Central memory CD8-positive, alpha-beta T cell (primary cell): ENCODE measurements at places on chromosomes 1 and 21.
A peak's percentile ranks its signal among the peaks of the same experiment; 100 is the strongest.

- H3K27me3 ChIP-seq, result no peaks in the 10 kb centered on the region
- H3K4me3 ChIP-seq, result no peak overlapping the region
- peak; percentile 71 for DNase-seq
- peaks cover 14% of the 10 kb centered on the region for H3K4me1 ChIP-seq
- peak overlapping the region; percentile 56 for H3K27ac ChIP-seq
- peaks cover 5% of the 10 kb centered on the region for H3K36me3 ChIP-seq
These were observed 20.8 kb upstream of the MACF1 start for GRCh38 chr1:39183503-39184353.

- H3K36me3 ChIP-seq, result no peaks in the 10 kb centered on the region
- no peak overlapping the region for H3K27ac ChIP-seq
- no peak for DNase-seq
- no peak overlapping the region for H3K4me3 ChIP-seq
- H3K4me1 ChIP-seq, result peaks cover 7% of the 10 kb centered on the region
These were observed 252.4 kb upstream of the DUSP10 start for GRCh38 chr1:221994274-221994698.

- no peaks in the 10 kb centered on the region for H3K27me3 ChIP-seq
- no peak for DNase-seq
- H3K27ac ChIP-seq, result no peak overlapping the region
- H3K36me3 ChIP-seq, result no peaks in the 10 kb centered on the region
These were observed 96.6 kb downstream of the FGGY start for GRCh38 chr1:59393211-59394180.

- no peak for DNase-seq
- no peaks in the 10 kb centered on the region for H3K36me3 ChIP-seq
- H3K4me1 ChIP-seq, result no peaks in the 10 kb centered on the region
- no peaks in the 10 kb centered on the region for H3K27me3 ChIP-seq
- no peak overlapping the region for H3K27ac ChIP-seq
These were observed 1296.5 kb downstream of the MRPL39 start for GRCh38 chr21:24310788-24311187.

- peaks cover 30% of the 10 kb centered on the region for H3K36me3 ChIP-seq
- H3K27me3 ChIP-seq, result no peaks in the 10 kb centered on the region
- DNase-seq, result no peak
- no peak overlapping the region for H3K4me3 ChIP-seq
- H3K4me1 ChIP-seq, result no peaks in the 10 kb centered on the region
These were observed 42.7 kb upstream of the LDLRAP1 start for GRCh38 chr1:25500694-25501093.

DNA sequence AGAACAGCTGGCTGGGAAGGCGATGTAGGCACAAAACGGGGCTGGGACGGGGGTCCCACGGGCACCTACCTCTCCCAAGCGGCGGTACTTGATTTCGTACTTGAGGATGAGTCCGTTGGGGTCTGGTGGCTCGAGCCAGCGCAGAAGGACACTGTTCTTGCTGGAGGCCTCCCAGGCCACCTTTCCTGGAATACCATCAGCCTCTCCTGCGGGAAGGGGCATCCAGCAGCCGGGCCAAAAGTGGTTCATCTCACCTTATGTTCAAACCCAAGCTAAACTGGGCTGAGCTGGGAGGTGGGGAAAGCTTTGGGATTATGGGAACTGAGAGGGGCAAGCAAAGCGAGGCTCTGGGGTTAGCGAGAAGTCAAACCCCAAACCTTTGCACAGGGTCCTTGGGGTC is 14.3 kb downstream of the INSRR start:
- no peak for DNase-seq
- H3K4me1 ChIP-seq, result peaks cover 30% of the 10 kb centered on the region
- H3K4me3 ChIP-seq, result peak overlapping the region; percentile 48
- H3K27ac ChIP-seq, result no peak overlapping the region
- peaks cover 8% of the 10 kb centered on the region for H3K36me3 ChIP-seq
- peaks cover 77% of the 10 kb centered on the region for H3K27me3 ChIP-seq

DNA sequence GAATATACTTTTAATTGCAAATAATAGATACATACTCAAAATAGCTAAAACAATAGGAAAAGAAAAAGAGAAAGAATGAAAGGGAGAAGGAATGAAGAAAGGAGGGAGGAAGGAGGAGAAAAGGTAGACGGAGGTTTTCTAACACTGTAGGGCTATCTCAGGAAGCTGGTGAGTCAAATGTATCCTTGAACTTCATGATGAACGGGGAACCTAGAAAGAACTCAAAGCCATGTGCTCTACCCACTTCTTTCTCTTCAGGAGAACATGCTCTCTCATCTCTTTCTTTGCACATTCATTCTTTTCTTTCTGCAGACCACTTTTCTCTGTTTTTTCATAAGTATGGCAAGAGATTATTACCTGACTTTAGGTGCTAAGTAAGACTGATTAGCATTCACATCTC is 37.3 kb upstream of the ZNF644 start:
- H3K4me3 ChIP-seq, result no peak overlapping the region
- H3K27ac ChIP-seq, result no peak overlapping the region
- H3K36me3 ChIP-seq, result no peaks in the 10 kb centered on the region
- DNase-seq, result no peak
- H3K4me1 ChIP-seq, result no peaks in the 10 kb centered on the region

DNA sequence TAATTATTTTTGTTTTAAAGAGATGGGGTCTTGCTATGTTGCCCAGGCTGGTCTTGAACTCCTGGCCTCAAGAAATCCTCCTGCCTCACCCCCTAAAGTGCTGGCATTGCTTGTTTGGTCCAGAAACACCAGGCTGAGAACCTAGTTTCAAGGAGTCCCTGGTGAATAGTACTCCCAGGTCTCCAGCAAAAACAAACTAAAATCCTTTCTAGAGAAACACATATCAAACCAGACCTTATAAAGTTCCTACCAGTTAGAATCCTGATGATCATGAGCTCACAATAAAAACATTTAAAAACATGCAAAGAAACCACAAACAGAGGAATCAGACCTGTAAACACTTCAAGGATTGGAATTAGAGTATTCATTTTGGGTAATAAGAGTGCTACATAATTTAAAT is 34.4 kb upstream of the PADI1 start:
- peaks cover 50% of the 10 kb centered on the region for H3K27me3 ChIP-seq
- DNase-seq, result no peak
- H3K4me1 ChIP-seq, result no peaks in the 10 kb centered on the region
- no peak overlapping the region for H3K4me3 ChIP-seq
- no peak overlapping the region for H3K27ac ChIP-seq

- no peaks in the 10 kb centered on the region for H3K27me3 ChIP-seq
- H3K4me1 ChIP-seq, result peaks cover 82% of the 10 kb centered on the region
- no peak for DNase-seq
- peak overlapping the region; percentile 71 for H3K4me3 ChIP-seq
- peaks cover 64% of the 10 kb centered on the region for H3K36me3 ChIP-seq
- H3K27ac ChIP-seq, result peak overlapping the region; percentile 94
These were observed 26.2 kb downstream of the ITPKB start for GRCh38 chr1:226712742-226713419.

DNA sequence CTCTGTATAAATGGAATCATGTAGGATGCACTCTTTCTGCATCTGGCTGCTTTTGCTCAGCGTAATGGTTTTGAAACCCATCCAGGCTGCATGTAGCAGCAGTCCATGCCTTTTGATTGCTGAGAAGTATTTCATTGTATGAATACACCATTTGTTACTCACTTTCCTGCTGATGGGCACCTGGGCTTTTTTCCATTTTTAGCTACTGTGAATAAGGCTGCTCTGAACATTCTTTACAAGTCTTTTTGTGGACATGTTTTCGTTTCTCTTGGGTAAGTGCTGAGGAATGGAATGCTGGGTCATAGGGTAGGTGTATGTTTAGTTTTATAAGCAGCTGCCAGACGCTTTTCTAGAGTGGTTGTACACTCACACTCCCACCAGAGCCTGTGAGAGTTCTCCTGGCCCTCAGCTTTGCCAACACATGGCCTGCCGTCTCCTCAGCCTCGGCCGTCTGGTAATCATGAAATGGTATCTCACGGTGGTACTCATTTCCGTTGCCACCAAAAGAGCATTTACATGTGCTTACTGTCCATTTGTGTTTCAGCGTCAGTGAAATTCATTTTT is 22.7 kb downstream of the SLX9 start:
- no peak overlapping the region for H3K27ac ChIP-seq
- H3K4me3 ChIP-seq, result no peak overlapping the region
- DNase-seq, result no peak
- H3K27me3 ChIP-seq, result no peaks in the 10 kb centered on the region

- DNase-seq, result no peak
- H3K4me1 ChIP-seq, result peaks cover 48% of the 10 kb centered on the region
- peak overlapping the region; percentile 89 for H3K27ac ChIP-seq
- peak overlapping the region; percentile 89 for H3K4me3 ChIP-seq
- H3K36me3 ChIP-seq, result peaks cover 20% of the 10 kb centered on the region
These were observed 1.6 kb downstream of the DDI2 start for GRCh38 chr1:15618655-15619525.

DNA sequence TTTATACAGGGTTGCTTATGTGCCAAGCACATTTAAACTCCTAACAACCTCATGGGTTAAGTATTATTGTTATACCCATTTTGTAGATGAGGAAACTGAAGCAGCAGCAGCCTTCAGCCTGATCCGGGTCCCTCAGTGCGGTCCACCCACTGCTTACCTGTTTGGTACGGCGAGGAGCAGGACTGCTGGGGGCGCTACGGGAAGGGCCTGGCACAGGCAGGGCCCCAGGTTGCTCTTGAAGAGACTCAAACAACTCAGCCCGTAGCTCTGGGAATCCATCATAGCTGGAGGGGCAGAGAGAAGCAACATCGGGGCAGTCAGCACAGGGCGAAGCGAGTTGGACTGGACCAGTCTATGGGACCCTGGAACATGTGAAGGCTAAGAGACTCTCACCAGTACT is 9.2 kb downstream of the DENND4B start:
- no peak overlapping the region for H3K4me3 ChIP-seq
- peaks cover 56% of the 10 kb centered on the region for H3K36me3 ChIP-seq
- H3K27me3 ChIP-seq, result no peaks in the 10 kb centered on the region
- H3K4me1 ChIP-seq, result peaks cover 18% of the 10 kb centered on the region

- peaks cover 54% of the 10 kb centered on the region for H3K27me3 ChIP-seq
- no peak overlapping the region for H3K27ac ChIP-seq
- H3K36me3 ChIP-seq, result no peaks in the 10 kb centered on the region
- H3K4me3 ChIP-seq, result no peak overlapping the region
These were observed 94.0 kb upstream of the KCND3 start for GRCh38 chr1:112083487-112083886.

DNA sequence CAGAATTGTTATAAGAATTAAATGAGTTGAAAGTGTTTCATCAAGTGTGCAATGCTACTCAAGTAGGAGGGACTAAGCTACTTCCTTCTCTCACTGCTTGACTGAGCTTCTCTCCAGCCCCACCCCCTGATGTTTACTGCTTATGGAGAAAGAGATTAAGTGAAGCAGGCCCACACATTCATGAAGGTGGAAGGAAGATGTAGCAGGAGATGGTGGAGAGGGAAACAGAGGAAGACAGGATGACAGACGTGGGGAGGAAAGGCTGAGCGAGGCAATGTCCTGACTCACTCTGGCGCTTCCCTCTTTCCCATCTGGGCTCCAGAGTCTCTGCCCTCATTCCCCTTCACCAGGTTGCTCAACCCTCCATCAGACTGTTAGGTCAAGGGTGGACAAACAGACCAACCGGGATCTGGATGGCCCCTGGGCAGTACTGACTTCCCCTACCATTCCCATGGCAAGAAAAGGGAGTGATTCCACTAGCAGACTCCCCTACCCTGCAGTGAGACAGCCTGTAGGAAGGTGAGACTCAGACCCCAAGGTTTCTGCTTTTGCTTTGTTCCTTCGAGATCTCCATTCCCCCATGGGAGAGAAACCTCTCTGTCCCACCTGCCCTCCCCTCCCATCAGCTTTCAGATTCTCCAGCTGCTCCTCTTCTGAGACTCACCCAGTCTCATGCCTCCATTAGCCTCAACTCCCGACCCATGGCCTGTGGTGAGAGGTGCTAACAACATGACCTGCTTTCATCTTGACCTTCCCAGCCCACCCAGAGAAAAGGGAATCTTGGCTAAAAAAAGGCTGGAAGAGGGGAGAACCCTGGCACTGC is 3.1 kb upstream of the ARHGEF2 start:
- H3K27me3 ChIP-seq, result no peaks in the 10 kb centered on the region
- H3K36me3 ChIP-seq, result peaks cover 13% of the 10 kb centered on the region
- DNase-seq, result no peak
- H3K4me3 ChIP-seq, result peak overlapping the region; percentile 90
- H3K4me1 ChIP-seq, result peaks cover 66% of the 10 kb centered on the region

DNA sequence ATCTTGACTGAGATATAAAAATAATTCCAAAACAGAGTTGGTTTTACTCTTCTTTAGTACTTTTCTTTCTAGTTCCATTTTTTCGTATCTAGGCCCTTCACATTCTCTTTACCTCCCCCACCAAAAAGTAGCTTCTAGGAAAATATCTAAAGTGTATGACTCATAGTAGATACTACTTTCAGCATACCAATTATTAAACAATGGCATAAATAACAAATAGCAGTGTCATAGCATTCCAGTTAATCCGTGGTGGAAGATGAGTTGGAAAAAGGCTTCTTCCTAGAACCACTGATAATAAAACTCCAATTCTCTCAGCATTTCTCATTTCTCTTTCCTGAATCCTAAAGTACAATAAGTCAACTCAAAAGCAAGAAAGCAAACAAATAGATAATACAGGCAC is 859.0 kb upstream of the B3GALT2 start:
- no peak overlapping the region for H3K4me3 ChIP-seq
- no peaks in the 10 kb centered on the region for H3K27me3 ChIP-seq
- no peaks in the 10 kb centered on the region for H3K4me1 ChIP-seq
- H3K36me3 ChIP-seq, result no peaks in the 10 kb centered on the region
- no peak for DNase-seq
- H3K27ac ChIP-seq, result no peak overlapping the region

DNA sequence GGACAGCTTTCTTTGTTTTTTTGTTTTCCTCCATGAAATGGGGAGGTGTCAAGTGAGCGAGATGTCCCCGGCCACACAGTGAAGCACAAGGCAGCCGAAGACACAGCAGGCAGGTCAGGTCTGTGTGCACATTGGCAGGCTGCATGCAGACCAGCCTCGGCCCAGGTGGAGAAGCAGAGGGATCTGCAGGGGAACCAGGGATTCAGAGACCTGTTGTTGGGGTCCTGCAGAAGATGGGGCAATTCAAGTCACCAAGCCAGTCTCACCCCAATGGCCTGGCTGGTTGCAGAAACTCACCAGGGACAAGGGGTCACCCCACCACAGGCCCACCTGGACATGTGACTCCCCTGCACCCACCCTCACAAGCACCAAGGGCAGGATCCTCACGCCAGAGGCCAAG is 4.0 kb upstream of the ABCG1 start:
- DNase-seq, result no peak
- peaks cover 10% of the 10 kb centered on the region for H3K4me1 ChIP-seq
- peaks cover 6% of the 10 kb centered on the region for H3K36me3 ChIP-seq
- no peaks in the 10 kb centered on the region for H3K27me3 ChIP-seq
- no peak overlapping the region for H3K27ac ChIP-seq
- H3K4me3 ChIP-seq, result no peak overlapping the region

- H3K4me3 ChIP-seq, result peak overlapping the region; percentile 83
- H3K27me3 ChIP-seq, result no peaks in the 10 kb centered on the region
- DNase-seq, result no peak
- peaks cover 2% of the 10 kb centered on the region for H3K36me3 ChIP-seq
These were observed 891 bp downstream of the RPS6KA1 start for GRCh38 chr1:26530410-26530894.

- peak overlapping the region; percentile 96 for H3K27ac ChIP-seq
- DNase-seq, result peak; percentile 34
- peaks cover 24% of the 10 kb centered on the region for H3K4me1 ChIP-seq
- H3K27me3 ChIP-seq, result no peaks in the 10 kb centered on the region
These were observed 34.6 kb upstream of the DIP2A start for GRCh38 chr21:46424039-46424591.

GRCh38 chr1:63723602-63724001 is 50.2 kb upstream of the ROR1 start:
- no peaks in the 10 kb centered on the region for H3K36me3 ChIP-seq
- no peak overlapping the region for H3K4me3 ChIP-seq
- DNase-seq, result no peak
- no peaks in the 10 kb centered on the region for H3K4me1 ChIP-seq
- no peaks in the 10 kb centered on the region for H3K27me3 ChIP-seq

GRCh38 chr1:33388805-33389771 is 41.8 kb downstream of the PHC2 start:
- H3K4me1 ChIP-seq, result no peaks in the 10 kb centered on the region
- no peak for DNase-seq
- H3K27ac ChIP-seq, result no peak overlapping the region
- peaks cover 43% of the 10 kb centered on the region for H3K27me3 ChIP-seq
